Stimulated activated CD4-positive, alpha-beta T cell treated with anti-CD3 and anti-CD28 coated beads, Interleukin-12 subunit alpha, Interleukin-12 subunit beta, amount 100 ng/mL, for 4 hours (primary cell): ENCODE measurements at places on chromosomes 4 and X.

GRCh38 chrX:132114607-132115006, 13.2 kb downstream of the FRMD7 start:
- DNase-seq, result no peak

GRCh38 chr4:99518601-99519295, 7.9 kb downstream of the C4orf17 start:
- no peak for DNase-seq

- DNase-seq, result no peak
These were observed 41.3 kb upstream of the GLRA3 start for GRCh38 chr4:174870311-174870710.

GRCh38 chrX:153935326-153935851, 552 bp upstream of the NAA10 start:
- no peak for DNase-seq

DNA sequence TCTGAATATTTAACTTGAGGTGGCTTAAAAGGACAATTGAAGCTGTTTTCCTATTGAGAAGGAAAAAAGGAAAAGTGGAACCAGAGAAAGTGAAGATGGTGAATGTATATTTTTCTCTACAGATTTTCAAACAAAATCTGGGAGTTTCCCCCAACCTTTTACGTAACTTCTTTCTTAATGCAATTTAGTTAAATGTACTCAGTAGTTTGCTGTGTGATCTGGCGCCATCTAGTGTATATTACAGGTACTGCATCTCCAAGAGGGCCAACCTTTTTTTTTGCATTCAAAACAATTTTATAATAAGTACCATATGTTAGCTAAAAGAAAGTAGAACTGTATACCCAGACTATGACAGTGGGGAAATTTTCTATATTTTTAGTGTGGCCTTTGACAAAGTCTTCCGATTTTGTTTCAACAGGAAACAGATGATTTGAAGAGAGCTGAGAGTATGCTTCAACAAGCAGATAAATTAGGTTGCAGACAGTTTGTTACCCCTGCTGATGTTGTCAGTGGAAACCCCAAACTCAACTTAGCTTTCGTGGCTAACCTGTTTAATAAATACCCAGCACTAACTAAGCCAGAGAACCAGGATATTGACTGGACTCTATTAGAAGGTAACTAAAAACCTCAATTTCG, 82.0 kb downstream of the PLS3 start:
- DNase-seq, result no peak
